ENCODE measurements at places on chromosomes 5 and 9.
A peak's percentile ranks its signal among the peaks of the same experiment; 100 is the strongest.

GRCh38 chr5:119074419-119074818, 3.5 kb downstream of the DMXL1 start:
- DNase-seq, result peak; percentile 51

DNA sequence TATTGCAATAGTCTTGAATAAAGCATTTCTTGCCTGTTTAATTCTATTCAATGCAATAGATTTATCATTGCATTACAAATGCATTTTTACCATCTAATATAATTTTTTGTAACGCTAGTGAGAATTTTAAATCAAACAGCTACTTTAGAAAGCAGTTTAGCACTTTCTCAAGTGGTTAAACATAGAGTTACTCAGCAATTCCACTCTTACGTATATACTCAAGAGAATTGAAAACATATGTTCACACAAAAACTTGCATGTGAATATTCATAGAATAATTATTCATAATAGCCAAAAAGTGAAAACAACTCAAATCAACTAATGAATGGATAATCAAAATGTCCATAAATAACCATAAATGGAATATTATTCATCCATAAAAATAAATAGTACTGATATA, 244.7 kb downstream of the TMEM167A start:
- DNase-seq, result no peak

GRCh38 chr9:88812938-88813637, 178.2 kb upstream of the S1PR3 start:
- DNase-seq, result no peak

DNA sequence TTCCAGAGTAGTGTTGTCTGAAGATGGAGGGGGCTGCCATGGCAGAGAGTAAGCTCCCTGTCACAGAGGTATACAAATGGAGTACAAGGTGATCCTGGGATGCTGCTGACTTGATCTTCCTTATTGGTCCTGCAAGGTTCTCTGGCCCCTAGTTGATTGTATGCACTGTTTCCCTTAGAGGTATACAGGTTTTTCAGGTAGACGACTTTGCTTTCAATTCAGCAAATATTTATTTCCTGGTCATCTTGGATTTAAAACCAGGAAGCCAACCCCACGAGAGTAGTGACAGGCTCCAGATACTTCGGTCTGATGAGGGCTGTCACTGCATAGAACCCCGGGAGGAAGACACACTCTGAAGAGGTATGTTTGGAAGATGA, 16.5 kb upstream of the TRIM14 start:
- no peak for DNase-seq

- no peak for DNase-seq
These were observed 61.7 kb upstream of the ZFR start for GRCh38 chr5:32506201-32506661.

DNA sequence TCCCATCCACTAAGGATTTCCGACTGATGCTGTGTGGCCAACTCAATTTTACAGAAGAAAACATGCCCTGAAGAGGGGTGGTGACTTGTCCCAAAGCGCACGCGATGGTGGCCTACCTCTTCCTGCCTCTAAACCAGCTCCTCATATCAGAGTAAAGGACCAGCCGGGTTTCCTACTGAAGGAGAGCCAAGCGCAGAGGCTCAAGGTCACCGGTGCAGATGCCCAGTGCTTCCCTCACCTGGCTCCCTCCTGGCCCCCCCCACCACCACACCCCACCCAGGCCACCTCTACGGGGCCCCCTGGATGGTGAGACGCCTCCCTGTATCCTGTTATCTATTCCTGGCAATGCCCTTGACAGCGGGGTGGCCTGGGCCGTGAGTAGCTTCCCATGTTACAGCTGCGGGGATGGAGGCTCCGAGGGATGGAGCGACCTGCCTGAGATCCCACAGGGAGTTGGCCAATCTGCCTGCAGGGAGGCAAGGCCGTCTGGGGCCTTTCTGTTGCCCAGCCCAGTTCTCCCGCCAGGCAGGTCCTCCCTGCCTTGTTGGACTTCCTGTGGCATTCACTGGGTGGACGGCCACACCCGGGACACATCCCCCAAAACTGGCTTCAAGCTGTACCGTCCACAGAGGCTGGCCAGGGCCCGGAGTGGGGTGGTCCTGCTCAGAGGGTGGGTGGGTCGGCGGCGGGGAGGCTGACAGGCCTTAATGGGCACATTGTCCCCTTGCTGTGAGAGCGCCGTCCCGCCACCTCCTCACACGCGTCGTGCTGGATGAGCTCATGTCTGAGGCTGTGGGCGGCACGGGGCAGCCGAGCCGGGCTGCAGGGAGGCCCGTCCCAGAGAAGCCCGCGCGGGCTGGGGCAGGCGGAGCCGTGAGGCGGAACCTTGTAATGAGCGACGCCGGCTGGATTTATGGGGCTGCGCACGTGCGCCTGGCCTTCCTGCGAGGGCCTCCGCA, 72.5 kb downstream of the MACROH2A1 start:
- no peak for DNase-seq

DNA sequence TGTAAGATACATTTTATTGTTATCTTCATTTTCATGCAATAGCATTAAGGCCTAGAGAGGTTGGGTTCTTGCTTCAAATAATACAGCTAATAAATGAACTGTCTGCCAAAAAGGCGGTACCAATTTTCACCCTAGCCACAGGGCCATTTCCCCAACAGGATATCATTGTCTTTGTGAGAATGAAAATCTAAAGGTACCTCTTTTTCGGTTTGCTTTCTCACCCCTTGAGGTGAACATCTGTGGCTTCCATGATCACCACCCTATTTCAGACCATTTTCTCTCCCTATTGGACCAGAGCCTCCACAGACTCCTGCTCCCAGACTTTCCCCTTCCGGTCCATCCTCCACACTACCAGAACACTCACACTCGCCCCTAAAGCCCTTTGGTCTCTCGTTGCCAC, 60.2 kb downstream of the SFXN1 start:
- DNase-seq, result no peak

GRCh38 chr5:93188876-93189485, 392.0 kb downstream of the NR2F1-AS1 start:
- DNase-seq, result no peak

GRCh38 chr5:9067154-9067553, 478.7 kb downstream of the SEMA5A start:
- no peak for DNase-seq

DNA sequence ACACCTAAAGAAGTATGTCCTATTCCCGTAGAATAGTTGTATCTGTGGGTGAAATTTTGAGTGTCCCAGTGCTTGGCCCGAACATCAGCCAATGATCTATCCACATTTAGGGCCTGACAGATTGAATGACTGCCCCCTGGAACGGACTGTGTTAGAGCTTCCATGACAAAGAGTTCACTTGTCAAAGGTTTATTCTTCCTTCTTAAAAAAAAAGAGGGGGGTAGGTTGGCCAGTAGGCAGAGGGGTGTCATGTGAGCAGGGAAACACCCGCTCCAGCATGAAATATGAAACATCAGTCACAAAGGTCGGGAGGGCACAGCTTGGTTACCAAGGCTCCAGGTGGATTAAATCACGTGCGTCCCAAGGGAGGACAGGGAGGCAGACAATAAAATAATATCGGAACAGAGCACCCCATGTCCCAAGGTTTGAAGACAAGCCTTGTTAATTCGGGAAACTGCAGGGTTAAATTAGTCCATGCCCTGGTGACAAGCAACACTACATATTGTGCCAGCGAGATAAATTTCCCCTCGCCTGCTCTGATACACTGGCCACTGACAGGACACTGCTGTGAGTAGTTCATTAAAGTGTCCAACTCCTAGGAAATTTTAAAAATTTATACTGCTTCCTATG, 401.2 kb downstream of the IRX1 start:
- DNase-seq, result no peak

GRCh38 chr9:69190086-69190862, 16.2 kb downstream of the TJP2 start:
- DNase-seq, result no peak

Measured in activated CD4-positive, alpha-beta T cell treated with anti-CD3 and anti-CD28 coated beads, Interleukin-2, amount 50 U/mL, for 16 hours (primary cell).